Caco-2 (cell line): ENCODE measurements at places on chromosomes 16 and 17. TPM values are rescaled to one million over a fixed set of nuclear protein-coding genes. Genes with fewer than 3 reads are reported as not detected.

DNA sequence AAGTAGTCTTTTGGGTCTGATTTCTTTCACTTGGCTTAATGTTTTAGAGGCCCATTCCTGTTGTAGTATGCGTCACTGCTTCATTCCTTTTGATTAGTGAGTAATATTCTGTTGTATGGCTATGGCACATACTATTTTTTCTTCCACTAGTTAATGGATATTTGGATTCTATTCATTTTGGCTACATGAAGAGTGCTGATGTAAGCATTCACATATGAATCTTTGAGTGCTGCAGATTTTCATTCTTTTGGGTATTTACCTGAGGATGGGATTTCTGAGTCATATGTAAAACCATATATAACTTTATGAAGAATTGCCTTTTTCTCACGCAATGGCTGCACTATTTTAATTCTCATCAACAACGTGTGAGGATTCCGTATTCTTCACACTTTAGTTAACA, 113.6 kb downstream of the AHSP start:
- no peak for DNase-seq

DNA sequence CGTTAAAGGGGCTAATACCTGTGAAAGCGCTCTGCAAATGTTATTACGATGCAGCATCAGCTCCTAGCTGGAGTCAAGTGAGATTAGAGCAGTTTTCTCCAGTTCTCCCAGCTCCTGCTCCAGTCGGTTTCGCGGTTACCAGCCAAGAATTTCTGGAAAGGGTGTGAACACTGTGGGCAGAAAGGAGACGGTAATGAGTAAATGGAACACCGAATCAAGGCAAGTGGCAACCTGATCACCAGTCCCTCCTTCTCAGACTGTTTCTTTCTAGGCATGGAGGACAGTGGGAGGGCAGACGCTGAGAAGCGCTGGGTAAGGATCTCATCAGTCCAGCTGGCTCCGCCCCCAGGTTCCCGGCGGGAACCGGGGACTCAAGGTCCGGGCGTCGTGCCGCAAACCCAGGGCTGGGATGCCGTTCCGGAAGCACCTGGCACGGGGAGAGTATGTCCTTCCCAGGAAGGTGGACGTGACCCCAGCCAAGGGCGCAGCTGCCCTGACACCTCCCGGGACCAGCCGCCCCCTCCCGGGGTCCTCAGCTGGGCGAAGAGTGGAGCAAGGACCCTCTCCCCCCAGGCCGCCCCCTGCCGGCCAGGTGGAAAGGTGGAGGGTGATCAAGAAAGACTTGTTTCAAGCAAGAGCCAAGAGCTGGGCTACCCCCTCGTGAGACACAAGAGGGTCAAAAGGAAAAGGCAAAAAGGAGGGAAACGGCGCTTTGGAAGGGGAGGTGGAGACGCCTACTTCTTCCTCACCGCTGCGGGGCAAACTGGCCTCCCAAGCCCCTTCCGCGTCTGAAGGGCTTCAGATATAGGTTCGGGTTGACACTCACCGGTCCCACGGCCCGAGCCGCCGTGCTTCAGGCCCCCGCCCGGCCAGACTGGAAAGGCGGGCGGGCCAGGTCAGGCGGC, 481 bp downstream of the MYO19 start:
- DNase-seq, result peak; percentile 85

DNA sequence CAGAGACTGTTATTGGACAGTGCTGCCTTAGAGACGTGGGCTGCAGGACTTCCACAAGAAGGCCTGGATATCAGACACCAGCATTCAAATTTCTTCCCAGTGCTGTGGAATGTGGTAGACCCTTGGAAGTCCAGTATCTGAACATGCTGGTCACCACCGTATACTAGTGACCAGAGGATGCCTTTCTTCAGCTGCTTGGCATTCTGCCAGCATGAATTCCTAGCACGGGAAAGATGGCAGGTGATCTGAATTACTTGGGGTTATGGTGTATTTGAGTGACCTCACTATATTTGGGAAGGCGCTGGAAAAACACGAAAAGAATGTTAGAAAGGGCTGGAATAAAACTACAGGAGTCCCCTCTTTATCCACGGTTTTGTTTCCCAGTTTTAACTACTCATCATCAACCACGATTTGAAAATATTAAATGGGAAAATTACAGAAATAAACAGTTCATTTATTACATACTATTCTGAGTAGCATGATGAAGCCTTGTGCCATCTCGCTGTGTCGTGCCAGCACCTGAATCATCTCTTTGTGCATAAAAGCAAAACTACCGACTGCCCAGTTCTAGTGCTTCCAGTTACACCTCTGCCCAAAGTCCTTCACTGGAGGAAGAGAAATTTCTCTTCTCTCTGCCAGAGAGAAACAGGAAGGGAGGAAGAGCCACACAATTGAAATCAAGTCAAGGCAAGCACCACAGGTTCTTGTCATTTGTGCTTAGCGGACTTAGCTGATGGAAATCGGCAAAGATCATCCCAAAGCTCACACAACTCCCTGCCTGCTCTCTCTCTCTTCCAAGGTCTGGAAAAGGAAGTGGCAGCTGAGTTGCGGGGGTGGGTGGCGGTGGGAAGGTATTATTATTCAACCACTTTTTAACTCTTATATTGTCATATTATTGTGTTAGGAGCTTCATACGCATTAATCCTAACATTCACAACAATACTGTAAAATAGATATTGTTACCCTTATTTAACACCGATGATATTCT, 1.4 kb upstream of the CHST4 start:
- DNase-seq, result no peak

The C17orf107 gene
- total RNA-seq, result 0.86 and 1.0 TPM in 2 replicates

DNA sequence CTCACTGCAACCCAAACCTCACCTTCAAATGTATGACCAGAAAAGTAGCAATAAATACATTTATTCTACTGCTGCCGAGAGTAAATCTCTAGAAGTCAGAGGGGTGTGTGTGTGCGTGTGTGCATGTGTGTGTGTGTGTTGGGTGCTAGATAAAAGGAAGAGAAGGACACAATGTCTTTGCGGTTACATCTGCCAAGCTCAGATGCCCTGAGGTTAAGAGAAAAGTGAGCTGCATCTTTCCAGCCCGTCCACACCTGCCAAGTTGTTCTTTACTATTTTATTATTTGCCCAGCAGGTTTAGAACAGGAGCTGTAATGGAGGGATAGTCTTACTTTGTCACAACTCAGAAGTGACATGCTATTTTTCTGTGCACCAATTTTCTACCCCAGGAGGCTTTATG, 54.5 kb upstream of the ANKFN1 start:
- no peak for DNase-seq

- no peak for DNase-seq
Observed at GRCh38 chr17:68694791-68695485, 93.8 kb upstream of the FAM20A start.

The GAA gene
- 42.4 and 44.6 TPM in 2 replicates for total RNA-seq

The ABCA8 gene
- 0.32 and 0.91 TPM in 2 replicates for total RNA-seq

GRCh38 chr17:5536866-5537650, 47.3 kb downstream of the NLRP1 start:
- no peak for DNase-seq

The FN3K gene
- total RNA-seq, result 55.7 and 60.0 TPM in 2 replicates

DNA sequence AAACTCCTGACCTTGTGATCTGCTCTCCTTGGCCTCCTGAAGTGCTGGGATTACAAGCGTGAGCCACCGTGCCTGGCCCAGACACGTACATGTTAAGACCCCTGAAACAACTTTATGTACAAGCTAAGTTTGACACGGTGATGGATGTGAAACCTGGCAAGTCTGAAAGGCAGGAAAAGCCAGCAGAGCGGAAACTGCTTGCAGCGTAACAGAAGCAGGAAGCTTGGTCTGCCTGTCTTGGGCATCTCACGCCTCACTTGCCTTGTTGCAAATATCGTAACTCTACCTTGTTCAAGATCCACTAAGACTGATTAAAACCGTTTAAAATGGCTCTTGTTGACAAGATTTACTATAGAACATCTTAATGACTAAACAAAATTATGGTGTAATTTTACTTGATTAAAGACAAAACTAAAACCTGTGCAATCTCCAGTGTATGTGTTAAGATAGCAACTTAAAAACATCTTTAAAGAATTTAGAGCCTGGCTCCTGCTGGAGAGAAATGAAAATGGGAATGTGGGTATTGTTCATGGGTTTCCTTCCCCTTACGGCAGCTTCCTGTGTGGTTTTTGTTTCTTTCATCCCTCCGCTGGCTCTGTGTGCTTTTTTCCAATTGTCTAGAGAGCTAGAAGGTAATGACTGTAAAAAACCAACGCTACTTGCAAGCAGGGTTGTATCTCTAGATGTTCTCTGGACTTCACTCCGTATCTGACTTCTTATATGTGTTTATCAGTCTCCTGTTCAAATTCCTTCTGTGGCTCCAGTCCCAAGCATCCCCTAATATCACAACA, 477.6 kb downstream of the XYLT1 start:
- DNase-seq, result no peak

The HOXB1 gene
- total RNA-seq, result not detected in 2 replicates

The EME1 gene
- total RNA-seq, result 43.5 and 48.5 TPM in 2 replicates

DNA sequence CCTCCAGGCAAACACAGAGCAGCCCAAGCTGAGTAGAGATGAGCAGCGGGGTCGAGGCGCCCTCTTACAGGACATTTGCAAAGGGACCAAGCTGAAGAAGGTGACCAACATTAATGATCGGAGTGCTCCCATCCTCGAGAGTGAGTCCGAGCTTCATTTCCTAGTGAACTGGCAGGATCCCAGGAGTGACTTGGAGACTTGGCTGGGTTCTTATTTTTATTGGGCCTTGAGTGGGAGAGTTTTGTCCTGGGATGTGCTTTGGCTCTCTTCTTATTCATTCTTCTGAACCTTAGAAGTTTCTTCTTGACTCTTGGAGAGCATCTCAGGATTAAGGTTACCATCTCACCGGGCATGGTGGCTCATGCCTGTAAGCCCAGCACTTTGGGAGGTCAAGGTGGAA, 27.2 kb upstream of the CDC6 start:
- DNase-seq, result no peak

- DNase-seq, result no peak
Observed at GRCh38 chr17:78789663-78790181, 7.6 kb upstream of the CYTH1 start.

DNA sequence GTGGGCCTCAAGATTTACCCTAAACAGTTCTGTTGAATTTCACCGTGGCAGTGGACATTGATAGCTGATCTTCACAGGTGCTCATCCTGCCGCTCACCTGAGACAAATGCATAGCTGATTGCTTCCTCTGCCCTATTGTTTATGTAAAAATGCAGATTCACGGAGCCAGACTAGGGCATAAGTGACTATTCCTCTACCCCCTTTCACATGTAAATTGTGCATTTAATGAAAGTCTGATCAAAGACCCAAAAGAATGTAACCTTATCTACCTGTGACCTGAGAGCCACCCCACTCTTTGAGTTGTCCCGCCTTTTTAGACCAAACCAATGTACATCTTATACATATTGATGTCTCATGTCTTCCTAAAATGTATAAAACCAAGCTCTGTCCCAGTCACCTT, 312.4 kb upstream of the CDH5 start:
- no peak for DNase-seq

GRCh38 chr17:82743344-82744219, 8.2 kb downstream of the FN3K start:
- no peak for DNase-seq

The VTN gene
- total RNA-seq, result 273 and 298 TPM in 2 replicates

GRCh38 chr16:88642881-88643643, 4.7 kb downstream of the IL17C start:
- no peak for DNase-seq

GRCh38 chr17:42274812-42275526, 1.2 kb downstream of the STAT5B start:
- DNase-seq, result no peak

DNA sequence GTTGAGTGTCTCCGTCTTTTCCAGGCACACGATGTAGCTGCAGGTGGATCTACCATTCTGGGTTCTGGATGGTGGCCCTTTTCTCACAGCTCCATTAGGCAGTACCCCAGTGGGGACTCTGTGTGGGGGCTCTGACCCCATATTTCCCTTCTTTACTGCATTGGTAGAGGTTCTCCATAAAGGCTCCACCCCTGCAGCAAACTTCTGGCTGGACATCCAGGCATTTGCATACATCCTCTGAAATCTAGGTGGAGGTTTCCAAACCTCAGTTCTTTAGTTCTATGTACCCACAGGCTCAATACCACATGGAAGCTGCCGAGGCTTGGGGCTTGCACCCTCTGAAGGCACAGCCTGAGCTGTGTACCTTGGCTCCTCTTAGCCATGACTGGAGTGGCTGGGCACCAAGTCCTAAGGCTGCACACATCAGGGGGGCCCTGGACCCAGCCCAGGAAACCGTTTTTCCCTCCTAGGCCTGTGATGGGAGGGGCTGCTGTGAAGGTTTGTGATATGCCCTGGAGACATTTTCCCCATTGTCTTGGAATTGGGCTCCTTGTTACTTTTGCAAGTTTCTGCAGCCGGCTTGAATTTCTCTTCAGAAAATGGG, 14.0 kb downstream of the ABCC1 start:
- DNase-seq, result no peak

DNA sequence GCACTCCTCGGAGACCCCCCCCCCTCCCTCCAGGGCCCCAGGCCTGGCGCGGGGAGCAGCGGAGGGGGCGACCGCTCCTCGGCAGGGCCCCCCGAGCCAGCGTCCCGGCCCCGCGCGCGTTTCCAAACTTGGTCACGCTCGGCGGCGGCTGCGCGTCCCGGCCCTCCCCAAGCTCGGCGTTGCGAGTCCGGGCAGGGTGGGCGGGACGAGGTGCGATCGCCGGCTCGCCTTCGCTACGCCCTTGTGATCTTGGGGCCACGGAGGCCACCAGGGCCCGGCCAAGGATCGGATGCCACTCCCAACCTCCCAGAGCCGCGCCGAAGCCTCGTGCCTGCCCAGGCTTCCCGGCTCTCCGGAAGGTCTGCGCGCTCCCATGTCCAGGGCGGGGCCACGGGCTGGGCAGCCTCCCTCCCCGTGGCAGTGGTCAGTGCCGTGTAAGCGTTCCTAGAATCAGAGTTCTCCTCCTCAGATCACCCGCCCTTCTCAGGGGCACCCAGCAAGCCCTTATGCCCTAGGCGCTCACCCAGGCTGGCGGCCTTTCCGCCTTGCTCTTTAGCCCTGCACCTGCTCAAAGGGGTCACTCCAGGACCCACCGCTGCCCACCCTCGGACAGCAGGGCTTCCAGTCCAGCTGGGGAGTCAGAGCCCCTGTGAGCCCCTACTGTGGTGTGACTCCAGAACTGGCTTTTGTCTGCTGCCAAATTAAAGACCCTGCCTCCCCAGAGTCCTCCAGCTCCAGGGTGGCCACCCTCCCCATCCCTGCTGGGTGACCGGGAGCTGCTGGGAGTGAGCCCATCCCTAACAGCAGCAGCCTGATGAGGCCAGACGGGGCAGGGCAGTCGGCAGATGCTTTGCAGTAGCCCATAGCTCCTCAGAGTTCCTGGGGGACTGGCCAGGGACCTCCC, 12.2 kb upstream of the MRPS23 start:
- DNase-seq, result peak; percentile 62

- no peak for DNase-seq
Observed at GRCh38 chr17:57667461-57667923, 77.6 kb downstream of the CCDC182 start.

GRCh38 chr16:79587897-79588296, 12.6 kb downstream of the MAF start:
- DNase-seq, result no peak

The TUBB3 gene
- 31.3 and 37.5 TPM in 2 replicates for total RNA-seq

DNA sequence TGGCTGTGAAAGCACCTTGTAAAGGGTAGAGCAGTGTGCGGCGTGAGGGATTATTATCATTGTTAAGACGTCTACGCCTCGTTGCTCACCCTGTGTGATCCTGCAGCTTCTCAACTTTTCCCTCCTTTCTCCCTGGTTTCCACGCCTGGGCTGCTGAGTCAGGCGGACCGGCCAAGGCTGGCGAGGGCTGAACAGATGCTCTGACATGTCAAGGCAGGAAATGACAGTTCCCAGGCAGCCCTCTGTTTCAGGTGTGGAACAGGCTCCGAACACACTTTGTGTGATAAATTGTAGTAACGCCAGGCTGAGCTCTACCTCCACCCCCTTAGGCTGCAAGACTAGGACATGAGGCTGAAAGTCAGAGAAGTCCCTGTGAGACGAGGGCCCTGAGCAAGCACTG, 46.0 kb upstream of the TBX2 start:
- no peak for DNase-seq

The MYO15A gene
- total RNA-seq, result 0.21 TPM in 1 of 2 replicates, not detected in the other
